ENCODE measurements at places on chromosomes 6 and 20. TPM values are rescaled to one million over a fixed set of nuclear protein-coding genes. Genes with fewer than 3 reads are reported as not detected.

- H3K36me3 ChIP-seq, result no peaks in the 10 kb centered on the region
- no peak for DNase-seq
Observed at GRCh38 chr6:169982461-169983386, 231.3 kb downstream of the ERMARD start.

The SSTR4 gene
- total RNA-seq, result not detected

The ATP6V1G2 gene
- 1.8 TPM for total RNA-seq

The SPTLC3 gene
- 0.41 TPM for total RNA-seq

- H3K4me1 ChIP-seq, result no peaks in the 10 kb centered on the region
- DNase-seq, result no peak
- H3K4me3 ChIP-seq, result no peak overlapping the region
- no peak overlapping the region for H3K27ac ChIP-seq
Observed at GRCh38 chr6:43858161-43859153, 88.4 kb downstream of the VEGFA start.

DNA sequence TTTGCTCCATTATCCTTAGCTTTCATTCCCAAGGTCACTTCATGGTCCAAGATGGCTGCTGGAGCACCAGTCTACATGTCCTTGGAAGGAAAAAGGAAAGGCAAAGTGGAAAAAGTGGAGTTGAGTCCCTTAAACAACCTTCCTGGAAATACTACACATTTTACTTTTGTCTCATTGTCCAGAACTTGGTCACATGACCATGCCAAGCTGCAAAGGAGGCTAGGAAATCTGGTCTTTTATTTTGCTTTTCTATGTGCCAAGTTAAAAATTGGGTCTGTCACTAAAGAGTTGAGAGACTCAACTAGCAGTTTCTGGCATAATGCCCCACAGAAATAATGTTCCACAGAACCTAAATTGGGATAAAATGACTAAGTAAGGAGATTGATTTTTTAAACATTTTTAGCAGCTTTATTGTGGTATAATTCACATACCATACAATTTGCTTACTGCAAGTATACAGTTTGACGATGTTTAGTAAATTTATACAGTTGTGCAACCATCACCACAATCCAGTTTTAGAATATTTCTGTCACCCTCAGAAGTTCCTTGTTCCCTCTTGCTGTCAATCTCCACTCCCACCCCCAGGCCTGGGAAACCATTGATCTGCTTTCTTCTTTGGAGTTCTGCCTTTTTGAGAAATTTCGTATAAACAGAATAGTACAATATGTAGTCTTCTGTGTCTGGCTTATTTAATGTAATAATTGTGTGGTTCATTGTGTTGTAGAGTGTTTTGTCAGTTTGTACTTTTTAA lies 5.6 kb upstream of the CHD6 start:
- no peaks in the 10 kb centered on the region for H3K27me3 ChIP-seq
- DNase-seq, result no peak
- no peak overlapping the region for H3K27ac ChIP-seq
- H3K4me1 ChIP-seq, result peaks cover 3% of the 10 kb centered on the region

The HEY2 gene
- total RNA-seq, result 82.7 TPM

- peak; percentile 53 for DNase-seq
- H3K4me1 ChIP-seq, result no peaks in the 10 kb centered on the region
- peak within 1 kb of the TSS; percentile 92 for H3K4me3 ChIP-seq
- H3K27ac ChIP-seq, result no peak within 1 kb of the TSS
- H3K36me3 ChIP-seq, result peaks cover 7% of the 10 kb centered on the region
Observed at GRCh38 chr20:62804627-62805154, at the start of gene OGFR. OGFR (plus strand) TSS chr20:62804835; CDS start chr20:62804860, 25 bp downstream.

GRCh38 chr6:154482858-154483257 lies 27.6 kb downstream of the CNKSR3 start:
- peaks cover 52% of the 10 kb centered on the region for H3K4me1 ChIP-seq
- H3K27me3 ChIP-seq, result peaks cover 9% of the 10 kb centered on the region
- peaks cover 7% of the 10 kb centered on the region for H3K36me3 ChIP-seq

DNA sequence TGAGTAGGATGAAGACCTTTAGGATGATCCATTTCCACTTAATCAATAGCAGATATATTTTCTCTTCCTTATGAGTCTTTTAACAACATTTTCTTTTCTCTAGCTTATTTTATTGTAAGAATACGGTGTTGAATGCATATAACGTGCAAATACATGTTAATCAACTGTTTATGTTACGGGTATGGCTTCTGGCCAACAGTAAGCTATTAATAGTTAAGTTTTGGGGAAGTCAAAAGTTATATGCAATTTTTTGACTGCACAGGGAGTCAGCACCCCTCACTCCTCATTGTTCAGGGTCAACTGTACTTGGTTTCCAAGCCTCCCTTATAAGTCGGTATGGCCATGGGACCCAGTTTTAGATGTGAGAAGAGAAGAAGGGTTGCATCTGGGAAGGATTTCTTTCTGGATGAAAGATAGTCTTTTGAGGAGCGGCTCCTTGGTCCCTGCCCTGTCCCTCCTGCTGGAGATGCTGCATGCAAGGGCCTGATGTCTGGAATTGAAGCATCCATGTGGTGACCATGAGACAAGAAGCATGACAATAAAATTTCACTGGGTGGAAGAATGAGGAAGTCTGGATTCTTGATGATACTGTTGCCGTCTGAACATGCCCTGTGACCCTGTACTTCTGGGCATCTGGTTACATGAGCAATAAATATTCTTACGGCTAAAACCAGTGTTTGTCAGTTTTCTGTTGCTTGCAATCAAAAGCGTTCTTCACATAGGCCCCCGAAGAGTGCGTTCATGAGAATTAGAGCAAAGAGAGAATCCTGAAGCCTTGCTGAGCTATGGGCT lies 194.7 kb upstream of the PMEPA1 start:
- H3K27ac ChIP-seq, result no peak overlapping the region
- no peak for DNase-seq
- H3K27me3 ChIP-seq, result peaks cover 8% of the 10 kb centered on the region
- peaks cover 4% of the 10 kb centered on the region for H3K36me3 ChIP-seq

The OPRM1 gene
- total RNA-seq, result not detected

DNA sequence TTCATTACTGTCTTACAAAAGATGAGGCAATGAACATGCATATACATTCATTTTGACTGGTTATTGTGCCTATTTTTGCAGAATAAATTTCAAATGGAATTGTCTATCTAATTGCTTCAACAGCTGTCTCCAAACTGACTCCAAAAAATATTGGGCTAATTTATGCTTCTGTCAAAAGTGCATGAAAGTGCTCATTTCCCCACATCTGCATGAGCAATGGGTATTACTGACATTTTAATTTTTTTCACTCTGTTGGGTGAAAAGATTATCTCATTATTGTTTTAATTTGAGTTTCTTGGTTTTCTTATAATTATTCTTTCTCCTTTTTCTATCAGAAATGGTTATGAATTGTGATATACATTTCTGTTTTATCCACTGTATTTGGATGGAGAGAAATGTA lies 404.2 kb downstream of the QKI start:
- no peak overlapping the region for H3K27ac ChIP-seq
- H3K27me3 ChIP-seq, result no peaks in the 10 kb centered on the region
- no peak for DNase-seq
- H3K36me3 ChIP-seq, result no peaks in the 10 kb centered on the region
- H3K4me3 ChIP-seq, result no peak overlapping the region

The VSX1 gene
- total RNA-seq, result not detected

GRCh38 chr6:303948-304558 lies 11.8 kb downstream of the DUSP22 start:
- H3K27ac ChIP-seq, result no peak overlapping the region
- peaks cover 2% of the 10 kb centered on the region for H3K4me1 ChIP-seq
- peaks cover 10% of the 10 kb centered on the region for H3K36me3 ChIP-seq

- H3K4me3 ChIP-seq, result no peak overlapping the region
- peaks cover 3% of the 10 kb centered on the region for H3K27me3 ChIP-seq
- no peak for DNase-seq
- H3K4me1 ChIP-seq, result peaks cover 80% of the 10 kb centered on the region
- no peak overlapping the region for H3K27ac ChIP-seq
Observed at GRCh38 chr6:129657483-129657882, 52.5 kb downstream of the ARHGAP18 start.

DNA sequence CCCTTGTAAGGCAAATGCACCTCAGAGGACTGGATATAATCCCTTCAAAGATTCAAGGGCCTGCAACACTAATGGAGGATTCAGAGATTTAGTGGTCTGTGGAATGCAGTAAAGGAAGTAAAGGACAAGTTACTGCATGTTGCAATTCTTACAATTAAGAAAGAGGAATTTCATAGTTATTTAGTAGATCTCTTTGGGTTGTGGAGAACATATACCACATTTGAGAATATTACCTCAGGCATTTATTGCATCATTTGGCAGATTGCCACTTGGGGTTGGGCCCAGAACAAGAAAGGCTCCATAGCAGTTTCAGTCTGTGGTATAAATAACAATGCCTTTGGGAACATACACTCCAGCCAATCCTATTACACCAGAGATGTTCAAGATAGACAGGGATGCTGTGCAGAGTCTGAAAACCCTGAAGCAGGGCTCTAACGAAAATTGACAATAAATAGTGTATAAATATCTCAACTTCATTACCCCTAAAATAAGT lies 20.9 kb upstream of the EPM2A start:
- H3K27ac ChIP-seq, result no peak overlapping the region
- no peak for DNase-seq
- no peaks in the 10 kb centered on the region for H3K27me3 ChIP-seq
- H3K36me3 ChIP-seq, result no peaks in the 10 kb centered on the region

DNA sequence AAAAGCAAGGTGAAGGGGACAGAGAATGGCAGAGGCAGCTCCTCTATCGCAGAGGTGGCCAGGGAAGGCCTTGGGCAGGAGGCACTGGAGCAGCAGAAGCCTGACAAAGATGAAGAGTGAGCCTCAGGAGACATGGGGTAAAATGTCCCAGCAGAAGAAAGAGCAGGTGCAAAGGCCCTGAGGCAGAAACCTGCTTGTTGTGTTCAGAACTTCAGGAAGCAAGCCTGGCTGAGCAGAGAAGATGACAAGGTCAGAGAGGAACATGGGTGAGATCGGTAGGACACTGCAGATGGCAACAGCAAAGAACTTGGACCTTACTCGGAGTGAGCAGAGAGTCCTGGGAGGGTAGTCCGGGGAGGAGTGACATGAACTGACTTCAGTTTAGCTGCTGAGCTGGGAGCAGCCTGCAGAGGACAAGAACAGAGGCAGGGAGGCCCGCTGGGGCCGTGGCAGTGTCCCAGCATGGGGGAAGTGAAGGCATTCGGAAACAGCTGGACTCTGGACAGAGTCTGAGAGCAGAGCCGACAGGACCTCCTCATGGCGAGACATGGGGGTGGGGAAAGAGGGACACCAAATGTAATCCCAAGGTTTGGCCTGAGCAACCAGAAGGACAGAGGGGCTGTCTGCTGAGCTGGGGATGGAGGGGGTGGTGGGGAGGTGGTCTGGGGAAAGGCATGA lies 106.3 kb downstream of the PREX1 start:
- peak overlapping the region; percentile 37 for H3K4me3 ChIP-seq
- no peak for DNase-seq
- H3K27ac ChIP-seq, result no peak overlapping the region
- peaks cover 28% of the 10 kb centered on the region for H3K27me3 ChIP-seq

The SH3BGRL2 gene
- 7.0 TPM for total RNA-seq

GRCh38 chr6:16736856-16737775 lies 24.1 kb downstream of the ATXN1 start:
- H3K4me3 ChIP-seq, result no peak overlapping the region
- peak overlapping the region; percentile 78 for H3K27ac ChIP-seq
- no peaks in the 10 kb centered on the region for H3K27me3 ChIP-seq
- DNase-seq, result no peak
- peaks cover 22% of the 10 kb centered on the region for H3K4me1 ChIP-seq

The TREML2 gene
- 0.10 TPM for total RNA-seq

- DNase-seq, result no peak
- no peaks in the 10 kb centered on the region for H3K4me1 ChIP-seq
- H3K27me3 ChIP-seq, result peaks cover 1% of the 10 kb centered on the region
- no peak overlapping the region for H3K27ac ChIP-seq
- H3K36me3 ChIP-seq, result no peaks in the 10 kb centered on the region
Observed at GRCh38 chr6:46745973-46746372, 760 bp upstream of the ANKRD66 start.

DNA sequence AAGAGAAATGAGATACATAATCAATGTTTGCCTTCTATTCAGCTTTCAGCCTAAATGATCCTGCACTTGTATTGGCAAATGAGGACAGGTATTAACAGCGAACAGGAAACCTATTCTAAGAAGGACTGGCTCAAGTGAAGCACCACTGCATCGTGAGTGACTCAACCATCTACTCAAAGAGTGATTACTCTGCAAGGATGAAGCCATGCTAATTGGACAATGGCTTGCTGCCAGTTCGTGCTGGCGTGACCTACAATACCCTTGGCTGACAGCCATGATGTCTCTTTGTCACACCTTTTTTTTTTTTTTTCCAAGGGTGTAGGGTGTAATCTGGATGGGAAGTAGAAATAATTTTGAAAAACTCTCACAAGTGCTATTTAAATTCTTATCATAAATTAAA lies 104.9 kb downstream of the GJA10 start:
- no peak overlapping the region for H3K27ac ChIP-seq
- H3K4me1 ChIP-seq, result peaks cover 4% of the 10 kb centered on the region
- H3K27me3 ChIP-seq, result peaks cover 2% of the 10 kb centered on the region
- H3K4me3 ChIP-seq, result no peak overlapping the region
- no peaks in the 10 kb centered on the region for H3K36me3 ChIP-seq

Data from endothelial cell (in vitro differentiated cells).